Astrocyte of the spinal cord (primary cell): ENCODE measurements at places on chromosomes 7 and 10.

GRCh38 chr10:98892523-98892922 lies 343.1 kb downstream of the HPSE2 start:
- no peak for DNase-seq

GRCh38 chr10:86678999-86679792 lies 10.9 kb downstream of the LDB3 start:
- DNase-seq = no peak

GRCh38 chr10:10847387-10847786 lies 170.3 kb upstream of the CELF2 start:
- no peak for DNase-seq

DNA sequence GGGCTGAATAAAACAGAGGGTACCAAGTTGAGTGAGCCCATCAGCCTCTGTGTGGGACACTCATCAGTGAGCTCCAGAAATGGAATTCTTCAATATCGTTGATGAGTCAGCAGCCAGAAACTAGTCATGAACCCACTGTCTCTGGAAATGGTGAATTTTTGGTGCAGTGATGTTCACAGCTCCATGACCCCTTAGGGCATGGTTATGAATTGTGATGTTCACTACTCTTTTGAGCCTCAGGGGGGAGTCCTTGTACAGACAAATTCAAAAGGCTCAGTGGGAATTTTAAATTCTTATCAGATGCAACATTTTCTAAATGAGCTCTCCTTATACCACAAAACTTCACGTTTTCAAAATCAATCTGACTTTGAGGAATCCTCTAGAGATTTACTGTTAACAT lies 335.7 kb downstream of the PHTF2 start:
- DNase-seq = peak; percentile 53

DNA sequence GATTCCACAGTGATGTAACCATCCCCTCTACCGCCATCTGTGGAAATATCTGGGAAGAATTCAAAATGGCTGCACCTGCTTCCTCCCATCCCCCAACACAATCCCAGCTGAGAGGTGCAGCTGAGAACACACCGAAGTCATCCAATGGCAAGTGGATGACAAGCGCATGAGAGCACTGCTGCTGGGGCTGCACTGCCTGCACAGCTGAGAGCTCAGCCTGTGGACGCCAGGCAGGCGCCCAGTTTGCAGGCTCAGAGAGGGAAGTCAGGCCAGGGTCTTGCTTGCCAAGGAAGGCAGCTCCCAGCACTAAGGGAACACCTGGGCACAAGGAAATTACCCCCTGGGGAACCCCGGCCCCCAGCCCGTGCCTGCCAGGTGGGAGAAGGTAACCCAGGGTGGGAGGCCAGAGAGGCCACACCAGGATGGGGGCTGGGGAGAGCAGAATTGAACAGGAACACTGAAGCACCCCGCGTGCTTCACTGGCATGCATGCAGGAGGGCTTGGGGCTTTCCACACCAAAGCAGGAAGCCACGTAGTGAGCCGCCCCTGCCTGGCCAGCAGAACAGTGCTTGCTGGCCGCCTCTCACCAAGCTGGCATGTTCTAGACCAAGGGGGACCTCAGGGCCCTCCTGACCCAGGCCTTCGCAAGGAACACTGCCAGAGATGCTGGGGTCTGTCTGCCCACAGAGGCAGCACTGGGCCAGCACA lies 46.2 kb downstream of the FAM53B start:
- DNase-seq = no peak

GRCh38 chr10:70551971-70552422 lies 50.5 kb downstream of the PRF1 start:
- DNase-seq = peak; percentile 79

DNA sequence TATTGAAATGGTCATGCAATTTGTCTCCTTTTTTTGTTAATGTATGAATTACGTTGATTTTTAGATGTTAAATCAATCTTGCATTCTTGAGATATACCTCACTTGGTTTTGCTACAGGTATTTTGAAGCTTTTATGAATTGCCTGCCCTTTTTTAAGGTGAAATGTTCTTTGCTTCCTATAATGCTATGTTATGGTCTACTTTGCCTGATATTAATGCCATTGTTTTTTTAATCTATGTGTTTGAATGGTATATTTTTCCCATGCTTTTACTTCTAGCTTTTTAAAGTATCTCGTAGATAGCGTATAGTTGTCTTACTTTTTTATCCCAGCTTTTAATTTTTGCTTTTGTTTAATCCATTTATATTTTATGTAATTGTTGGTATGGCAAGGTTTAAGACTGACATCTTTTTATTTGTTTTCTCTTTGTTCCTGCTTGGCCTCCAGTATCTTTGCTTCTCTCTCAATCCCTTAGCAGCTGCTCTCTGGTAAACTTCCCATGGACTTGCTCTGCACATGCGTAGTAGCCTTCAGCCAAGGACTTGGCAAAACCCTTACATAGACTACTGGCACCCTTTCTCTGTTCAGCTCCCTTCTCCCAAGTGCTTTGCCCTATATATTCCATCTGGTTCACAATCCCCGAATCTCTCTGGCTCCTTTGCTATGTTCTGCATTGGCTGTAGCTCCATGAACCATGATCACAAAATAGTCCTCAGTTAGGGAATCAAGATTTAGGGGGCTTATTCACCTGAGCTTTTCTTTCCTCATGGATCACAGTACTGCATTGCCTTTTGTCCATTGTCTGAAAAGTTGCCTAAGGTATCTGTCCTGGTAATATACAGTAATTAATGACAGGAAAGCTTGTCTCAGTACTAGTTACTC lies 8.4 kb downstream of the TRIM24 start:
- DNase-seq = peak; percentile 7

GRCh38 chr10:131072651-131073468 lies 238.7 kb downstream of the TCERG1L start:
- DNase-seq = no peak

DNA sequence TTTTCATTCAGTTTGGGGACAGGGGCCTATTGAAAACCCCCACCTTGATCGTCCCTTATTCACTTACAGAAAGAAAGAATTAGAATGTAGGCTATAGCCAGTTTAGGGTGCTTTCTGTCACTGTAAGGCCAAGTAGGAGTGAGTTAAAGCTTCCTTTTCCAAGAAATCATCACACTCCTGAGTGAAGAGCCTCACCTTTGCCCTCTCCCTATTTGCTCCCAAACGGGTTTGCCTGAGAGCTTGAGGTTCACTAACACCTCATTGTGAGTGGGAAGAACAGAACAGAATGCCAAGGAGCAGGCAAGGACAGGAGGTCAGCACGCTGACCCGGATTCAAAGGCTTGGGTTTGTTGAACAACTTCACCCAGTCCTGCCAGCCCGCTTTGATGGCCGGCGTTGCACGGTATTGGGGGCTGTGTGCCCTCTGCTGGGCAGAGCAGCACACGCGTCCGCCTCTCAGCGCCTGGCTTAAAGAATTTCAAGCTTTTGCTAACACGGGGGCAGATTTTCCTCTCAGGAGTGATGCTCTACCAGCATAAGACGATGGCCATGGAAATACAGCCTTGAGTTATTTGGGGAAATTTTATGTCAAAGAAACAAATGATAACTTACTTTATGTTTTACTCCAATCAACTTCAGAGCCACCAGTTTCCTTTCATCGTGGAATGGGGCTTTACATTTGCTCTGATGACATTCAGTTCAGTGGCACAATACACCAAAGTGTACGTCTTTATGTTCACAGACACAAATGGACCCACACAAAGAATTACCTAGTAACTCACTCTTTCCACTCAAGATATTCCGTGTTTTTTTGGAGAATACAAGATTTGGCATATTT lies 470.0 kb downstream of the SUGCT start:
- peak; percentile 65 for DNase-seq

GRCh38 chr7:96655956-96656355 lies 53.7 kb downstream of the SEM1 start:
- no peak for DNase-seq

GRCh38 chr7:110673148-110673547 lies 417.8 kb upstream of the LRRN3 start:
- DNase-seq = no peak

DNA sequence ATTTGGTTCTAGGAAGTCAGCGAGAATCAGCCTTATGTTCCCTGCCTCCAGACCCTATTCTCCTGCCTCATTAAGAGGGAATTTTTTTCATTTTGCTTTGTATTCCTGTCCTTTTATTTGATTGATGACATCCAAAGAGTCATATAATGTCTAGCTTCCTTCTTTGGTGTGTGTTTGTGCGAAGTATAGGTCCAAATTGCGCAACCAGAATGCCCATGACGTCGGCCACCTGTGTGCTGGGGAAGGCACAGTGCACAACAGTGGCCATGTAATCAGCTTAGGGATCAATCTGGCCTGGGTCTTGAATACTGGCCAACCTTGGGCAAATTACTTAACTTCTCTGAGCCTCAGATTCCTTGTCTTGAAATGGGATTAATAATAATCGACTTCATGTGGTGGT lies 206.2 kb downstream of the VTI1A start:
- DNase-seq = no peak
